Pons (tissue), 1 donor: ENCODE measurements at places on chromosomes 7 and 10.

GRCh38 chr7:19932549-19933249 is 159.3 kb upstream of the TMEM196 start:
- DNase-seq = no peak

DNA sequence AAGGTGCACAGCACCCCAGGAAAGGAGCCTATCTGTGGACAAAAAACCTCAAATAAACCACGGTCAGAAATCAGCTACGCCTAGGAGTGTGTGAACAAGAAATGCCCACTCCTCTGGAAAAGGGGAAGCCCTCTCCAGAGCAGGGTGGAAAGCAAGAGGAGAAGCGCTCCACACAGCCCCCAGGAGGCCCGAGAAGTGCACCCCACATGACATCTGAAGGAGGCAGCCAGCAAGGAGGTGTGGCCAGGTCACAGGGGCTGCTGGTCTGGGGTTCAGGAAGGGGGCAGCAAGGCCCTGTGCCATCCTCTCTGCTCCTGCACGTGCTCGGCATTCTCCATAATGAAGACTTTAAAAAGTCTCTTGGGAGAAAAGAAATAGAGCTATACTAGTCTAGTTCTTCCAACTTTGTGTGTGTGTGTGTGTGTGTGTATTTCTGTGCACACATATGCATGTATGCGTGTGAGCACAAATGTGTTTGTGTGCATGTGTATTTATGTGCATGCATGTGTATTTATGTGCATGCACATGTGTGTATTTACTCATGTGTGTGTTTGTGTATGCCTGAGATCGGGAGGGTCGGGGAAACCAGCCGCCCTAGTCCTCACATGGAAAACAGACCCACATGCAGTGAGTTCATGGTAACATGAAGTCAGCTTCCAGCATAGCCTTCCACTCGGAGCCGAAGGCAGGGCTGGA is 76.5 kb downstream of the TNS3 start:
- no peak for DNase-seq

DNA sequence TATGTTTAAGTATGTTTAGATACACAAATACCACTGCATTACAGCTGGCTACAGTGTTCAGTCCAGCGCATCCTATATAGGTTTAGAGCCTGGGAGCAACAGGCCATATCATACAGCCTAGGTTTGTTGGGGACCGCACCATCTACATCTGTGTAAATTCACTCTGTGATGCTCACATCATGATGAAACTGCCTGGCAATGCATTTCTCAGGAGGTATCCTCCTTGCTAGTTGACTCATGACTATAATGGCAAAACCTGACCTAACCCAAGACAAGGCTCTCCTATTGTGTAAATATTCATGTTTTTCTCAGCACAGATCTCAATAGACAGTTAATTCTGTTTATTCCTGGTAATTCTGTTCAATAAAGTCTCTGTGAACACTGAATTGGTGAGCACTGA is 240.7 kb upstream of the PFKP start:
- DNase-seq = no peak

DNA sequence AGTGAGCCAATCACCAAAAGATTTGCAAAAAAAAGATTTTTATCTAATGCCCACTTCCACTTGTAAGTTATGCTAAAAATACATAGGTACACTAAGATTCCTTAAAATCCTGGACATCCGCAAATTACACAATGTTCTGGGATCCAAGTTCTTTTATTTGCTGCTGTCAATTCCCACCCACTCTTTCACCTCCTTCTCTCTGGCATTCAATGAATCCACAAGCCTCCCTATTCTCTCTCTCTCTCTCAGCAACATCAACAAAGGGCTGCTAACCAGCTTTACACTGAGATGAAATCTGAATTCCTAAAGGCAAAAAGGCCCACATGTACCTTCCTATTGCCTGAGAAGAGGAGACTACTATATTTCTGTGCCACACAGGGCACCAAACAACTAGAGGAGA is 99.9 kb downstream of the ARMH3 start:
- no peak for DNase-seq

DNA sequence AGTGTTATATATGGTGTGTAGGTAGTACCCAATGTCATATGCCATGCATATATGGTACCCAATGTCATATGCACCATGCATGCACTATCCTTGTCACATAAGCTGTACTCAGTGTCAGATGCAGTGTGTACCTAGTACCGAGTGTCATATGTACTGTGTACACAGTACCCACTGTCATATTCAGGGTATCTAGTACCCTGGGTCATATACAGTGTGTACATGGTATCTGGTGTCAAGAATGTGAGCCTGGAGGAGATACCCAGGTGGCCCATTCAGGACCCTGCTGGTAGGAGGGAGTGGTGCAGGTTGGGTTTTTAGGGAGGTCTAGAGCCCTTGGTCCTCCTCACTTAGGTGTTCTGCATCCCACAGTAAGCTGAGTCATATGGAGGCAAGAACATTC is 1.8 kb downstream of the ZMYND11 start:
- DNase-seq = no peak

GRCh38 chr10:131625041-131625440 is 275.8 kb upstream of the PPP2R2D start:
- no peak for DNase-seq

- no peak for DNase-seq
Measured at GRCh38 chr7:83509255-83510021, 139.5 kb downstream of the SEMA3E start.
